Activated T-cell treated with anti-CD3 and anti-CD28 coated beads for 48 hours (primary cell): ENCODE measurements at places on chromosomes 4 and X.

DNA sequence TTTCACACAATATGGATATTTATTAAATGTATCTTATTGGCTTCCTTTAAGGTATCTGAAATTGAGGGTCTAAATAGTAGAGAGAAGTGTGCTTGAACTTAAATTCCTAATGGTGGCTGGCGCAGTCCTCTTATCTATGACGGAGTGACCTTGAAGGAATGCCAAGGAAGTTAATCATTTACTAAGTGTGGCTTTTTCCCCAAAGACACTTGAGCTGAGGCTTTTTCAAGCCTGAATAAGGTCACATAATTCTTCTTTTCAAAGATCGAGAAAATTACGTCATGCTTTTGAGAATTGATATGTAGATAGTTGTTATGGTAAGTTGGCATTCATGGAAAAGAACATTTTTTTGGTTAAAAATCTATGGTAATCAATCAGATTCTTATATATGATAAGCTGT lies 11.7 kb upstream of the PRPS2 start:
- no peak for DNase-seq

- DNase-seq, result no peak
Observed at GRCh38 chr4:99215521-99215920, 3.5 kb downstream of the ADH6 start.

DNA sequence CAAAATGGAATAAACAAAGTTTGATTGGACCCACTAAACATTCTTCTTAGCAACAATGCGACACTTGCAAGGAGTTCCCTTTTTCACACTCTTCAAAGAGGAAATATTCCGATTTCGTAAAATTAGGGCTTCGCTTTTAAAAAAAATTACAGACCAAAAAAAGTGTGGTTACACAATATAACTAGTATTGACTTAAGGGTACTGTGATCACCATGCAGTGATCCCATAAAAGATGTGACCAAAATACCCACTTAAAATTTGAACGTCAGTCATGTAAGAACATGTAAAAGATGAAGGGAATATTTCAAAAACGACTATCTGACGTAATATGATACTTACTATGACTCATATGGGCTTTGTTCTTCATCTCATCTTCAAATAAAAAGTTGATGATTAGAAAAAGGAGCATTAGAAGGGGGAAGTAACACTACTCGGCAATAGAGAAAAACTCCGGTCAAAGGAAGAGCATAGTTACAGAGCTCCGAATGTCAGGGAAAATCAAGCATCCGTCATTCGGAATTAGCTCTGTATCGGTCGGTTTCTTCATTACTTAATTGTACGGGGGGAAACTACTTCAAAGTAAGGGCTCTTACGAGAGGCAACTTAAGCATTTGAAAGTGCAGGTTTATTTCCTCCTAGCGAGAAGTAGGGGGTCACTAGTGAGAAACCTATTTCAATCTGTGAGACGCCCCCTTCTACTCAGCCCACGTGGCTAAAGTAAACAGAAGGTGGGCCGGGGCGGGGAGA lies 1.3 kb upstream of the TET2 start:
- no peak for DNase-seq

- no peak for DNase-seq
Observed at GRCh38 chr4:19317377-19317776, 934.3 kb upstream of the SLIT2 start.

- no peak for DNase-seq
Observed at GRCh38 chrX:37331546-37331945, 17.6 kb upstream of the PRRG1 start.

- DNase-seq, result no peak
Observed at GRCh38 chrX:119942831-119943184, 743 bp downstream of the NKAP start.

DNA sequence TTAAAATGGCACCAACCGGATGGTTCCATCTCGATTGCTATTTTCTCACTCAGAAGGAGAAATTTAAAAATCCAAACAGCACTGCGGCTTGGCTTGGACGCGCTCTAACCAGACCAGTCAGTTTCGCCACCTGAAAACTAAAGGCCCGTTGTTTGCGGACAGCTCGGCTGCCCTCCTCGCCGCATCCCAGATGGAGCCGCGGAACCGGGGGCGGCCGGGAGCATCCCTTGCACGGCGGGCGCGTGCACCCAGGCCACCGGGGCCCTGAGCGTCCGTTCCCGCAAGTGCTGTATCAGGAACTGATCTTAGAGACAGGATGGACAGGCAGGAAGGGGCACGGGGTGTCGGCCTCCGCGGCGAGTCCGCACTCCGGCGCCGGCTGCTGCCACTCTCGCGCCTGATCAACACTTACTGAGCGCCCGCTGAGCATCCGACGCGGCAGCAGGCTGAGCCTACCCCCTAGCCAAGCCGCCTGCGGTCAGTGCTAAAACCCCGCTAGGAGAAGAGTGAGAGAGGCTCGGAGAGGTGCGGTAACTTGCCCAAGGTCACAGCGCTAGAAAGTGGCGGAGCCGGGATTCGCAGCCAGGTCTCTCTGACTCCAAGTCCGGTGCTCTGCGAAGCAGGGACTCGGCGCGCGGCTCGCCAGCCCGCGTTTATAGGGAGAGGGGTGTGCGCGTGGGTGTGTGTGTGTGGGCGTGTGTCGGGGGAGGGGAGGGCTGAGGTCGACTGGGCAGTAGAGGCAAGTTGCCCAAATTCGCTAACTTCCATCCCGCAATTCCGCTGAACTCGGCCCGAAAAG lies at the start of gene CITED1:
CITED1 (minus strand) TSS at position 629 of the 799 bp plus-strand sequence. CDS start 3,045 bp downstream, outside the sequence.
- no peak for DNase-seq

DNA sequence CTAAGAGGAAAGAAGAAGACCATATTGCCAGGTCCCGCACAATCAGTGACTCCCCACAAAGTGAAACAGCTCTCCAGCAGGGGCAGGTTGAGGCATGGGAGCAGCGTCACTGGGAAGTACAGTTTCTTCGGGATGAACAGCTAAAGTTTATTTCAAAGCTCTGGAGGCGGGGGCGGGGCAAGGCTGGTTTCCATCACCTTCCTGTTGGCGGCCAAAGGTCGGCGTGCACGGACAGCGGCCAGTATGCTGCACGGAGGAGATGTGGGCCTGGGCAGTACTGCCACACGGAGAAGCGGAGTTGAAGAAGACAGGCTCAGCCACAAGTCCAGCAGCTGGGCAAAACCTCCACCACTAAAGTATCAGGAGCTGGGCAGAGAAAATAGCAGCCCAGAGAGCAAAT lies 951 bp upstream of the ZNF518B start:
- DNase-seq, result no peak

DNA sequence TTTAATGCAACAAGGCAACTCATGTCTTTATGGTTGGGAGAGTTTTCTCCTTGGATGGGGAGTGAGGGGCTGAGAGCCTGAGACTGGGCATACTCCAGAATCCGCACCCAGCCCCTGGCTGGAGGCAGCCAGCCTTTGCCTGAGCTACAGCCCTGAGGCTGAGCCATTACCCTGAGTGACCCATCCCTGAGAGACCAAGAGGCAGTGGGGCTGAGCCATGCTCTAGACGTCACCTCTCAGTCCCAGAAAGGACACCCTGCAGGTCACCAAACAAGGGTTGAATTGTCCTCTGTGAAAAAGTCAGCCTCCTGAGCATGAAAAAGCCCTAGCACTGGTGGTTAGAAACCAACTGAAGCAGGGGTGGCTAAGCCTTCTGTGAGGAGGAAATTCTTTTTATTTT lies 151.2 kb upstream of the GATB start:
- no peak for DNase-seq

- no peak for DNase-seq
Observed at GRCh38 chr4:179130122-179130714, 1688.0 kb upstream of the AGA start.

GRCh38 chrX:35733879-35734278 lies 64.3 kb upstream of the MAGEB16 start:
- no peak for DNase-seq

GRCh38 chr4:37889849-37890800 lies 759 bp upstream of the TBC1D1 start:
- peak; percentile 12 for DNase-seq

DNA sequence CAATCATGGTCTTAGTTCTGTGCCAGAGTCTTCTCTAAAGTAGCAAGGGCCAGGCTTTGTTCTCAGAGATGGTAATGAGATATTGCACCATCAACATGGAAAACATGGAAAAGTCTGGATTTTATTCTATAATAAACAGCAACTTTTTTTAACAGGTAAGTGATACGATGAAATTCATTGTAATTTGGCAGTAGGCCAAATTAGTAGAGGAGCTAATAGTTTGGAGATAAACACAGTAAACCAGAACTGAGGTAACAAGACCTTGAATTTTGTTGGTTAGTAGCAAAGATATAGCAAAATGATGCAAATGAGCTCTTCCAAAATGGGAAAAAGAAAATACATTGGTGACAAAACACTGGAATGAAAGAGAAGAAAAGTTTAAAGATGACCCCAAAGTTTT lies 126.6 kb downstream of the TET2 start:
- DNase-seq, result no peak

- DNase-seq, result no peak
Observed at GRCh38 chr4:168092176-168092712, at the start of gene ANXA10. ANXA10 (plus strand) TSS chr4:168092537; CDS start chr4:168092701, 164 bp downstream.

DNA sequence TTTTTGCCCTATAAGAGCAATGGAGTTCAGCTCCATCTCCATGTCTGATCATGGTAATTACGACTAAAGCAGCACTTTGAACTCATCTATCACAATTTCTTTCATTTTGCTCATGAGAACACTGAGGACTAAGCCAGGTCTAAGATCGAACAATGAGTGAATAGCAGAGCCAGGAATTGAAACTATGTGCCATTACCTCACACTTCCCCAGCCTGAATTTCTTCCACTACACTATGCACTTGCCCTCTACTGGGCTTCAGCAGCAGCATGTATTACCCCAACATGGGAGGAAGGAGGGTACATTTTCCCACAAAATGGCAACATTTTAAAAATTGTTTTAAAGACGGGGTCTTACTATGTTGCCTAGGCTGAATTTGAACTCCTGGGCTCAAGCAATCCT lies 274.7 kb upstream of the FGF13 start:
- DNase-seq, result no peak

- no peak for DNase-seq
Observed at GRCh38 chr4:75895744-75896314, 6.4 kb downstream of the PPEF2 start.

DNA sequence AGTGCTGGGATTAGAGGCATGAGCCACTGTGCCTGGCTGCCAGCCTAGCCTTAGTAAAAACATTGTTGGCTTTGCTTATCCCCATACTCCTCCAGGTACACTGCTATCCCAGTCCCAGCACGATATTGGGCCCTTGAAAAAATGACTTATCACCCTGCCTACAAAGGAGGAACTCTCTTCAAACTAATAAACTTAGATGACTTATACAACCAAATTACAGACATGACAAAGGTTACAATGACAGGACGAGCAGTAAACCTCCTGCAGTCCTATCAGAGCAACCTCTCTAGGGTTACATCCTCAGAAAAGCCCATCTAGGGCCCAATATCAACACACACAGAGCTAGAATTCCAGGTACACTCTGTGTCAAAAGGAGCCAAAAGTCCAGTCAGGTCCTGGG lies 5.7 kb upstream of the HERC5 start:
- DNase-seq, result no peak

DNA sequence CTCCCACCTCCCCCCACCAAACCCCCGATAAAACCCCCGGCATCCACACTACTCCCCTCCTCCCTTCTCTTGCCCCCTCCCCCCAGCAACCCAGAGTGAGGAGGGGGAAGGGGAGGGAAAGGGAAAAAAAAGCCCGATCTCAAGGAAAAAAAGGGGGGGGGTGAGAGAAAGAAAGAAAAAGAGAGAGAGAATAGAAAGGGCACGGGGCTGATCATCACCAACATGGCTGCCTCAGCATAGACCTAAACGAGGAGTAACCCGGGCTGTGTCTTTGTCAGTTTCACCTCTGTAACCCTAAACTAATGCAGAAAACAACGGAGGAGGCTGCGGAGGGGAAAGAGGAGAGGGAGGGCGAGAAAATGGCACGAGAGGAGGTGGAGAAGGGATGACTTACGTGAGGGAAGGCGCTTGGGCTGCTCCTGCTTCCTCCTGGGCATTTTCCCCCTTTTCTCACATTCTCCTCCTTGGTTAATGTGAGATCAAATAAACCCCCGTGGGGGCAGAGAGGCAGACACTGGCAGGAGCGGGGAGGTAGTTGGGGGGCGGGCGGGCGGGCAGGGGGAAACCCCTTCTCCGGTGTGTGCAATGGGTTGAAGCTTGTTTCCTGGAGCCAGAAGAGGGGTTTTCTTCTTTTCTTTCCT lies 532 bp downstream of the ZNF827 start:
- DNase-seq, result peak; percentile 19

DNA sequence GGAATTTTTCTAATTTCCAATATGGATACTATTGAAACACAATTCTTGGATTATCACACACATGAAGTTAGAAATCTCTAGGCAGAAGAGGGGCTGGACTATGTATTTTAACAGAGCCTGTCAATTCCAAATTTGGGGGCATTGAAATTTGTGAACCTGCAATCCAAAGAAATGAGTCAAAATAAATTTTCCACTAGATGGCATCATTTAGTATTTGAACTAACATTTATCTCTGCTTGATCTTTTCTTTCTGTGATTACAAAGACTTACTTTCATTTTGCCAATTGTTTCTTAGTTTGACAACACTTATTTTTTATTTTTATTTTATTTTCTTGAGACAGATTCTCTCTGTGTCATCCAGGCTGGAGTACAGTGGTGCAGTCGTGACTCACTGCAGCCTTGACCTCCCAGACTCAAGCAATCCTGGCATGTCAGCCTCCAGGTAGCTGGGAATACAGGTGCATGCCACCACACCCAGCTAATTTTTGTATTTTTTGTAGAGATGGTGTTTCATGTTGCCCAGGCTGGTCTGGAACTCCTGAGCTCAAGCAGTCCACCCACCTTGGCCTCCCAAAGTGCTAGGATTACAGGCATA lies 2.7 kb upstream of the PYURF start:
- DNase-seq, result no peak

- DNase-seq, result no peak
Observed at GRCh38 chrX:103539695-103540094, 20.4 kb upstream of the RAB40A start.

DNA sequence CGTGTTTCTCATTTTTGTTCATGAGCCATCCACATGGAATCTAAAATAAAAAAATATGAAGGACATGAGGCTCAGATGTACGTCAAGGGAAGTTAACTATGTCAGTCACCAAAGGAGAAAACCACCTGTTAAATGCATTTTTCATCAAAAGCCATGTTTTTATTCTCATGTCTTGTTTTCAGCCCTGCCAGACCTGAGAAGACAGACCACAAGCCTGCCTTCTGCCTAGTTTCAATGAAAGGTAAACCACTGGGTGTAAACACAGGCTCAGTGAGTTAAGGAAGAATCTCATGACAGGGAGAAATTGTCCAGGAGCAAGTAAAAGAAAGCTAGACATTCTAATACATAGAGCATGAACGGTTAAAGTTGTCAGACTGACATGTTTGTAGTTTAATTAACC lies 52.3 kb upstream of the TNIP3 start:
- no peak for DNase-seq

GRCh38 chr4:1227816-1228215 lies 21.1 kb downstream of the CTBP1 start:
- no peak for DNase-seq

- DNase-seq, result no peak
Observed at GRCh38 chr4:27176881-27177280, 316.2 kb downstream of the STIM2 start.

DNA sequence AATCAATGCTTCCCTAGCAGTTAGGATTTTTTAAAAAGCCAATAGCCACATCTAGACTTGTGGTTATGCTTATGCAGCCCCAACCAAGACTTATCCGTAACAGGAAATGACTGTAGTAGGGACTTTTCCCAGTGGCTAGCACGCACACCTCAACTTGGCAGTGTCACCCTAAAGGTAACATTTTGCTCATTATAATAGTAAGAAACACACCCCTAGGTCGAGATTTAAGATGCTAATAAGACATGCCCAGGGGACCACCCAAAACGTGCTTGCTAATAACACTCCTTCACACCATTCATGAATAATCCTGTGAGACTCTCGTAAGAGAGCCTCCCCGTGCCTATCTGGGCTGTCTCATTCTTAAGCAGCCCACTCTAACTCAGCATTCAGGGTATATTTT lies 195.3 kb downstream of the CHIC1 start:
- DNase-seq, result no peak
